ENCODE measurements at places on chromosomes 6 and 20. TPM values are rescaled to one million over a fixed set of nuclear protein-coding genes. Genes with fewer than 3 reads are reported as not detected.

GRCh38 chr20:22449188-22449973 is 135.0 kb downstream of the FOXA2 start:
- DNase-seq: no peak

- DNase-seq: no peak
Measured at GRCh38 chr6:73774311-73774774, 78.3 kb downstream of the CD109 start.

The GHRH gene
- not detected for total RNA-seq

The PTCRA gene
- total RNA-seq: not detected

The PKHD1 gene
- total RNA-seq: not detected

Measured in activated naive CD8-positive, alpha-beta T cell treated with anti-CD3 and anti-CD28 coated beads for 36 hours (primary cell).